Bone marrow (tissue), 2 donors: ENCODE measurements at places on chromosomes 7 and 10.

DNA sequence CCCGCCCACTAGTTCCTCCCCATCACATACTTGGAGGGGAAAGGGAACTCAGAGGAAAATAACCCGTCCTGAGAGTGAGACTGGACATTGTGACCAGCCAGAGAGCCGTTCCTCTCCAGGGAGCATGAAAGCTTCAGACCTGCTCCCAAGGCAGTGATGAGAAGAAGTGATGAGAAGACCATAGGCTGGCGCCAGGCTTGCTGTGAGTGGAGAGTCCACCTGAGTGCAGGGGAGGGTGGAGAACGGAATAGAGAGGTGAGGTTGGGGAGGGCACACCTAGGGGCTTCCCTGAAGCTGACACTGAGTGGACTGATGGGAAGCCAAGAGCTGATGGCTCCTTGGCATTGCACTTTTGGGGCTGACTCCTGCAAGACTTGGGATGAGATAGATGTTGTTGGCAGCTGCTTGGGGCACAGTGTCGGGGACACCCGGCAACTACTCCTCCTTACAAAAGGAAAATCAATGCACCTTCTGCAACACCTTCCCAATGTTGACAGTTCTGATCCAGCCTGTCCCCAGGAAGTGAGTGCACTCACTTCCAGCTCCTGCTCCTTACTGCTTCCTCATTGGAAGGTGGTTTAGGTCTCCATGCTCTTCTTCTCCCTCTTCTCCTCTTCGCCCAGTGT is 79.4 kb downstream of the EMX2 start:
- no peak for DNase-seq

DNA sequence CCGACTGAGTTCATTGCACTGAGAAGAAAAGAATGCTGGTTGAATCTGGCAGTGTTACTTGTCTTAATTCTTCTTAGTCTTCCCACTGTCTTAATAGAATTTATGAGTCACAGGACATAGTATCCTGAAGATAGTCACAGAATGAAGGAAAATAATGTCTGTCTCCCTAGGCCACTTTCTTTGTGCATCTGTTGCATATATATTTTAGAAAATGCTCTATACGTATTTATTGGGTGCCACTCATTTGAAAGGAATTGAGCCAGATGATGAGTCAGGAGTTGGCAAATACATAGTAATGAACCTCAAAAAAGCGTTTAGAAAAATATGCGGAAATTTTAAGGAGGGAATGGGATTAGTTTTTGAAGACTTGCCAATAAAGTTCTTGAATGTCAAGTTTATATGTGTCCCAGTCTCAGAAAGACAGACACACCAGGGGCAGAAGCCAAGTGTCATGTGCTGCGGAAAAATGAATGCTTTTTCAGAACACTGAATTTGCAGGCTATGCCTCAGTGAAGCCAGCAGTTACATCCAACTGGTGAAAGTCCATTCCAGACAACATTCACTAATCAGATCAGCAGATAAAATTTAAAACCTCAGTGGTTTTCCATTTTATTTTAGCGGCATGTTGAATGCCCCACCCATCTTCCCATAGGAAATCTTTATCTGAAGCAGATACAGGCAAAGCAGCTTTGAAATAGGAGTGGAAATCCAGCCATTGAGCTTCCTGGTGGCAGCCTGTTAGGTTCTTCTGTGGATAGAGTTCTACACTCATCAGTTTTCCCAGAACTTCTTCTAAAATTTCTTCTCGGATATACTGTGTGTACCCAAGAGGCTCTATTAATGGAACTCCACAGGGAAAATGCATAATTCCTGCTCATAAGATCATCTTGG is 308.4 kb downstream of the BICC1 start:
- DNase-seq = no peak

GRCh38 chr7:159139639-159140038 is 5.0 kb downstream of the VIPR2 start:
- no peak for DNase-seq

DNA sequence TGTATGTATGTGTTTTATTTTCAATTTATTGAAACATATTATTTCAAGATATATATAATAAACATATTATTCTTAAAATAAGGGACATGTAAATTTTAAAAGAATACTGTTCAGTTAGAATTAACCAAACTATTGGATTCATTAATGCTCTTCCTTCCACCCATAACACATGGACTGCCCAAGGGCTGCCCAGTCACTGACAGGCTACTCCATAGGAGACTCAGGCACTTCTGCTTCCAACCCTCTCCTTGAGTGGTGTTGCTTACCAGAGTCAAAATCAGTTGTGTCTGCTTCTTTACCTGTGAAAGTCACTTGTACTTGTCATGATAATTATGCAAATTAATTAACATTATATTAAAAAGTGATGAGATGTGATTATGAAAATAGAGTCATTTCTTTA is 9.8 kb upstream of the GPR37 start:
- DNase-seq = no peak

DNA sequence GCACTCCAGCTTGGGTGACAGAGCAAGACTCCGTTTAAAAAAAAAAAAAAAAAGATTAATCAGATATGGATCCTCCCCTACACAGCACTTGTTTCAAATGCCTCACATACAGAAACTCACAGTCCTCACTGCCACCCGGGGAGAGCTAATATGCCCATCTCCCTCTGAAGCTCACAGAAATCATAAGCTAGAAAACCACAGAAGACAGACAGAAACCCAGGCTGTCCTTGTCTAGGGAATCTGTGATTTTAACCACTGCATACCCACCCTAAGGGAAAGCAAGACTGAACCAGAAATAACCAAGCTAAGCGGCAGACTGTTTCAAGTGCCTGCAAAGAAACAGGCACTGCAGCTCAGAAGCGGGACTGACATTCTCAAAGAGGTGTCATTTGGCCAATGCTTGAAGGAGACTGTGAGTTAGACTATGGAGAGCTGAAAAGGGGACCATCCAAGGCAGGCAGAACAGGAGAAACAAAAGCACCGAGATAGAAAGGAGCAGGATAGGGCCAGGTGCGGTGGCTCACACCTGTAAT is 37.6 kb downstream of the SLC37A3 start:
- no peak for DNase-seq

DNA sequence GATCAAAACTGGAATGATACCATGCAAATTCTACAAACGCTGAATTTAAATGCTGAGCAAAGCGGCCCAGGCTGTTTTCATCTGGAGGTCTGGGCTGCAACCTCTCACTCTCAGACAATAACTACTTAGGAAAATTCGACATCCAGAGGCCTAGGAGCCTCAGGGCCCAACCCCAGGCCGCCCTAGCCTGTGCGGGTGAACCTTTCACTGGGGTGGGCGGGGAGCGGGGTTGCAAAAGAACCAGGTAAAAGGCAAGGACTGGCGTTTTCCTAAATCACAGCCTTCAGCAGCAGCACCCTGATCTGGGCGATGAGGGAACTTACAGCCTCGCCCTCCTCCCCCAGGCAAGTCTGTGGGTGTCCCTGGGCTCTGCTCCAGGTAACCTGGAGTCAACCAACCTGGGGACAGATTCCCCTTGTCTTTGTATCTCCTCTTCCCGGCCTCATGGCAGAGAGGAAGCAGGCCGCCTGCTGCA is 33.4 kb downstream of the CALML5 start:
- DNase-seq = no peak

GRCh38 chr10:124896751-124897150 is 45.2 kb upstream of the ZRANB1 start:
- no peak for DNase-seq

GRCh38 chr10:133565441-133566294 is at the start of gene SYCE1:
SYCE1 (minus strand) TSS chr10:133565583; CDS start chr10:133565529, 54 bp downstream.
- no peak for DNase-seq

DNA sequence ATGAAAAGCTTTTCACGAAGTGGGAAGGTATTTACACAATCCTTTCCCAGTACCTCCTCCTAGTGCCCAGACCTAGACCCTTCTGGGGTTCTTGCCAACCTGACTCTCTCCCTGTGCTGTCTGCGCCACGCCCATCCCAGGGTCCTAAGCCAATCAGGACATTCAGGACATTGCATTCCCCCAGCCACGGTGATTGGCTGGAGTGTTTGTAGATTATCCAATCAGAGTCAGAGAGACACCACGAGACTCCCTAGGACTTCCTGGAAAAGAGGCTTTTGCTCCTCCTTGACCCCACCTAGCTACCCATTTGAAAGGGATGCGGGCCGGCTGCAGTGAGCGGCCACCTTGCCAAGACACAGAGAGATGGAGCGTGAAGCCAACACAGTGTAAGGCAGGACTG is 3.5 kb upstream of the GDF2 start:
- no peak for DNase-seq

GRCh38 chr10:33489501-33490176 is 155.2 kb upstream of the NRP1 start:
- no peak for DNase-seq

- DNase-seq = no peak
Observed at GRCh38 chr10:42654419-42654818, 16.0 kb upstream of the ZNF33B start.
